A172 (cell line): ENCODE measurements at places on chromosomes 12 and 14. TPM values are rescaled to one million over a fixed set of nuclear protein-coding genes. Genes with fewer than 3 reads are reported as not detected.

RFX4 gene
- total RNA-seq, result not detected in 2 replicates

GRIP1 gene
- total RNA-seq, result not detected in 2 replicates

UNC79 gene
- not detected in 2 replicates for total RNA-seq

GRCh38 chr12:88339254-88339949 is 197.3 kb downstream of the TMTC3 start:
- peak; percentile 16 for DNase-seq

DNA sequence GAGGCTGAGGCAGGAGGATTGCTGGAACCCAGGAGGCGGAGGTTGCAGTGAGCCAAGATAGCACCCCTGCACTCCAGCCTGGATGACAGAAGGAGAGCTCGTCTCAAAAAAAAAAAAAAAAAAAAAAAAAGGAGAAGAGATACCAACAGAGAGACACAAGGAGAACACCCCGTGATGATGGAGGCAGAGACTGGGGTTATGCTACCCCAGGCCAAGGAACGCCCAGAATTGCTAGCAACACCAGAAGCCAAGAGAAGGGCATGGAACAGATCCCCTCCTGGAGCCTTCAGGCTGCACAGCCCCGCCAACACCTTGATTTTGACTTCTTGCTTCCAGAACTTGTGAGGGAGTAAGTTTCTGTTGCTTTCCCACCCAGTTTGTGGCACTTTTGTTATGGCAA is 148.0 kb upstream of the FOXN3 start:
- no peak for DNase-seq

DNA sequence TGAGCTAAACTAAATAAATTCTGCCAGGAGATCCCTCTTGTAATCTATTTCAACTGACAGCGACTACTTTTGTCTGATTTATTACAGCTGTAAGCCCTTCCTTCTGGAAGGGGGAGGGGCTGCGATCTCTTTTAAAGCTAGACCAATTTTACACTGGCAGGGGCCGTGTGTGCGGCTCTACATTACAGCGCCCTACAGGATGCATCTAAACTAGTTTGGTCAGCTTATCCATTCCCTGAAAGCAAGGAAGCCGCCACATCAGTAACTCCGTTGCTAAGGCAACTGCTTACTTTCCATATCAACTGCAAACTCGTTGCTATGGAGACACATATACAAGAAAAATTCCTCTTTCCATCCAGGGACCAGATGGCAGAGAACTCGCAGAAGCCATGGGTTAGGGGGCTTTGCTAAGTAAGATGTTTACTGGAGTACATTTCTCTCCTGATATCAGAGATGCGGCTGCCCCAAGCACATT is 17.4 kb downstream of the FOXN3 start:
- DNase-seq, result no peak

DNA sequence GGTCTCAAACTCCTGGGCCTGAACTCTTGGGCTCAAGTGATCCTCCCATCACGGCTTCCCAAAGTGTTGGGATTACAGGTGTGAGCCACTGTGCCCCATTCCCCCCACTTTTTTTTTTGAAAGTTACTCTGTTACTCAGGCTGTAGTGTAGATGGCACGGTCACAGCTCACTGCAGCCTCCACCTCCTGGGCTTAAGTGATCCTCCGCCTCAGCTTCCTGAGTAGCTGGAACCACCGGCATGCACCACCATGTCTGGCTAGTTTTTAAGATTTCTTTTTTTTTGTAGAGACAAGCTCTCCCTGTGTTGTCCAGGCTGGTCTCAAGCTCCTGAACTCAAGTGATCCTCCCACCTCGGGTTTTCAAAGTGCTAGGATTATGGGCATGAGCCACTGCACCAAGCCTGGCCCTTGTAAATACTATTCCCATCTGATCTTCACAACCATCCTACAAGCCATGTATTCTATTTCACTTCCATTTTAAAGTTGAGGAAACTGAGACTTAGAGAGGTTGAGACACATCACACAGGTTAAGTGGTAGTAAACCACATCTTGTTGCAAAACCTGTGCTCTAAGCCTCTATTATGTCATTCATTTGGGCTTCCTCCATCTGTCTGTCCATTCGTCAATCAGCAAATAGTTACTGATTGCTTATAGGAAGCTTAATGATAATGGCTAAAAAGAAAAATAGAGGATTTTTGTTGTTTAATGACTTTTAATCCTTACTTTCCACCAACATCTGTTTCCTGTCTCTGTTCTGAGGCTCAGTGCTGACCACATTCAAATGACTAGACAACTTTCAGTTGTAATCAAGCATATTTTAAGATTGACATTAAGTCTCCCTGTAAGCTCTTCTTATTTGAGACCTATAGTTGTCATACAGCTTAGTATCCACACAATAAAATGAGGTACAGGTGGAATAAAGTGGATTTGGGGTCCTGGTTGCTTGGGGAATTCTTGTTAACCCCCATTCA is 9.2 kb downstream of the ASCL4 start:
- no peak for DNase-seq

DNA sequence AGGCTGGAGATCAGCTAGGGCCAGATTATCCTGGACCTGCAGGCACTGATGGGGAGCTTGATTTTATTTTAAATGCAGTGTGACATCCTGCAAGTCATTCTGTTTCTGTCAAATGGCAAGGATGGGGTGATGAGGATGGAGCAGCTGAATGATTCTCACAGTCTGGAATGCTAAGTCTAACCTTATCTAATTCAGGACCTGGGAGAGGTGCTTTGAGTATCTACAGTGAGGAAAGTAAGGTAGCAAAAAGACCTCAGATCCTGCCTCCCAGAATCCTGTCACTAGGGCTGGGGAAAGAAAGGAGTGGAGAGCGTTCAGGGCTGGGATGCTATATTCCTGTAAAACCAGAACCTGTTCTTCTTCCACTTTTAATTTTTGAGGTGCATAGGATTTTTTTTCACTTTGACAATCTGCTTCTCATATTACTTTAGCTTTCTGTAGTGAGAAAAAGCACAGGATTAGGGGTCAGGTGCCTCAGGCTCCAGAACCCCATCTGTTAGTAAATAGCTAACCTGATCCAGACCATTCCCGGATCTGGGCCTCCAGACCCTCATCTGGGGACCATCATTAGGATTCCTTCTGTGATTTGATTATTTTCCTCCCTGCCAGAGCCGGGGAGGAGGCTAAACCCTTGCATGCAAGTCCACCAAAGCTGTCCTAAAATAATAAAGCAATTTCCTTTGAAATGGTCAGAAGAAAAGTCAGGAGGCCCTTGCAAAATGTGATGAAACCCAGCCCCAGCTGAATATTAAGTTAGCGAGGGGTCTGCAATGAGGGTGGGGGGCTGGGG is 54.7 kb downstream of the ASCL1 start:
- DNase-seq, result no peak

DNA sequence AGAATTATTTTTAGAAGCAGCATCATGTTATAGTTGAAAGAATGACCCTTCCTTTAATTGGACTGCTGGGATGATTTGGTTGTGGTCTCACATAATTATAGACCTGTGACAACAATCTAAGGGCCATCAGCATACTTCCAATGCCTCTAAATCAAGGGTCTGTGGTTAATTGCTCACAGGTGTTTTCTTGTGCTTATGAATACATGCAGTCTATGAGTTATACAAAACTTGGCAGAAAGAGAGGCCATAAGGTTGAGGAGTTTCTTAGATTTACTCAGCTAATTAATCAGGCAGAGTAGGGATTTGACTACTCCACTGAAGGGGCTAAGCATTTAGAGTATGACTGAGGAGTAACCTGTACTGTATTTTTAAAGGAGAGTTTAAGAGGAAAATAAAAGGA is 37.0 kb upstream of the FRMD6 start:
- peak; percentile 27 for DNase-seq

DNA sequence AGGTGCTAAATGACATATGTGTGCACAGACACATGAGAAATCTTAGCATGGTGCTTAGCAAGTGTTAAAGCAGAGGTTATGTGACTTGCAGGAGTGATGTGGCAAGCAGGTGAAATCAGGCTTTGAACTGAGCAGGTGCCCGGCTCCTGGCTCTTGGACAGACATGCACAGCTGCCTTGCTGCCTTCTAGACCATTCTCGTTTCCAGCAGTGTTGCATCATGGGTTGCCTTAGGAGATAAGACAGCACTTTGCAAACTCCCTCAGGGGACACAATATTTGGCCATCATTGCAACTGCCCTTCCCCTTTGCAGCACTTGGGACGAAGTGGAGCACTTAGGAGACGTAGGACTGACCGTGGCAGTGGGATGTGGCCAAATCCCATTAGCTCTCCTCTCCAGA is 17.2 kb upstream of the GSC start:
- DNase-seq, result no peak
